8988T (cell line): ENCODE measurements at places on chromosomes 7 and 10.
A peak's percentile ranks its signal among the peaks of the same experiment; 100 is the strongest.

GRCh38 chr7:159141660-159142059 is 3.0 kb downstream of the VIPR2 start:
- no peak for DNase-seq

DNA sequence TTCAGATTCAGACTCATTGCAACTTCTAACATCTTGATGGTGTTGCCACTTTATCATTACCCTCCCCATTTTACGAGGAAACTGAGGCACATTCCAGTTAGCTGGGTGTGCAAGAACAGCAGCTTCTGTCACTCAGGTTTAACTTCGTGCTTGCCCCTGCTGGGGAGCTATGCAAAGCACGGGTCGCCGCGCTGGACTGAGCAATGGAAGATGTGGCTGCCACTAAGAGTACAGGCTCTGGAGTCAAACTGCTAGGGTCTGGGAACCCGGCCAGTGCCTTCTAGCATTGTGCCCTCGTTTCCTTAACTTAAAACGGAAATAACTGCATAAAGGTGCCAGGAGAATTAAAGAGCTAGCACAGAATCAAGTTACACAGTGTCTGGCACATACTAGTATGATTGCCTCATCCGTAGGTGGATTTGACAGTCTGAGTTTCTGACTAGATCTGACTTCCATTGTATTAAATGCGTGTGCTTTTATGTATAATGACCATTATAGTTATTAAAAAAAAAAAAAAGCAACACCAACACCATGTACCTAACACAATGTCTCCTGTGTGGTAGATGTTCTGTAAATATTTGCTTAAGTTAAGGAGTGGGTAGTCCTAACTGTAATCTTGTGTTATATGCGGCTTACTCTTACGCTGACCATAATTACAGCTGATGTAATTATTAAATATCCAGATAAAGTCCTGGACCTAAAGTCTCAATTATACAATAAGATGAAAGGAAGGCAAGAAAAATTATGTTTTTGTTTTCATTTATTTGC is 842 bp downstream of the ZNF22 start:
- DNase-seq = peak; percentile 47

DNA sequence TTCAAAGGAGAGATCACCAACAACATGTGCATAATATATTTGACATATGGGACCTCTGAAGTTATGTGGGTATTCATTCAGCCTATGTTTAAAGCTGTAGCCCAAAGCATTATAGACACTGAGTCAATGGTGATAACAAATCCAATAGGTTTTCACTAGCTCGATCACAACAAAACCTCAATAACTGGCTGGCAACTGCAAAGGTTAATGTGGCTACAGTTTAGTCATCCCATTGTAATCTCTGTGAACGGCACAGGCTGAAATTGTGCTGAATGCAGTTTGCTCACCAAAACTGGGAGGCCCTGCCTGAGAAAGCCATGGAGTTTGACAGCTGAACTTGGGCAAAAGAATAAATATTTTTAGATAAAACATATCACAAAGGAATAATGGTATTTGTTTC is 152.4 kb upstream of the ADO start:
- DNase-seq = no peak

DNA sequence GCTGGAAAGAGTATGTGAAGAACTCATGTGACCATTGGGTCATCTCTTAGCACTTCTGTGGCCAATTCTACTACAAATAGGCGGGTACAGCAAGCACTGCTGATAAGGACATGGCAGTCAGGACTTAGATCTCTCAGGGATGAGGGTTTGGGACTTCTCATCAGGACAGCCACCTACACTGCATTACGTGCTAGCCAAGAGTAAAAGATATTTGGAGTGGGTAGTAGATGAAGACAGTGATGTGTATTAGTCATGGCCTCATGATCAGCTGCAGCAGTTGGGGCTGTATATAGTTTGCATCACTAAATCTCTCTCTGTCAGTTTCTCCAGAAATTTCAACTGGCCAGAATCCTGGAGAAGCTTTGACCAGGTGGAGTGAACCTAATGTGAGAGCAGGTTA is 9.2 kb downstream of the TAS2R60 start:
- DNase-seq = no peak

DNA sequence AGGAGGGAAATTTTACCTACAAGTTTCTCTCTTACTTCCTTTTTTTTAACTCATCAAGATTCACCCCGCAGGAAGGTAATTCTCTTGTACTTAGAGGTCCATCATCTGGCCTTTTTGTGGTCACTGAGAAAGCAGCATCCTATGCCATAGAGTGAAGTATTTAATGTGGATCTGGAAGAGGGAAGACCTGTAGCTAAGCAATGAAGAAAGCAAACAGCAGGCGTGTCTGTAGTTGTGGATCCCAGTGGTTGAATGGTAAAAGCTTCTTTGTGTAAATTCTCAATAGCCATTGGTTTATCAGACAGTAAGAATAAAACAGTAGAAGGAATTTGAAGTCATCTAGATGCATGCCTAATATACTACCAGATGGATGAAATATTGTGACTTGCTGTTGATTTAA is 196.4 kb downstream of the ANKRD7 start:
- no peak for DNase-seq

GRCh38 chr7:155071121-155071651 is 1.1 kb downstream of the HTR5A start:
- no peak for DNase-seq

DNA sequence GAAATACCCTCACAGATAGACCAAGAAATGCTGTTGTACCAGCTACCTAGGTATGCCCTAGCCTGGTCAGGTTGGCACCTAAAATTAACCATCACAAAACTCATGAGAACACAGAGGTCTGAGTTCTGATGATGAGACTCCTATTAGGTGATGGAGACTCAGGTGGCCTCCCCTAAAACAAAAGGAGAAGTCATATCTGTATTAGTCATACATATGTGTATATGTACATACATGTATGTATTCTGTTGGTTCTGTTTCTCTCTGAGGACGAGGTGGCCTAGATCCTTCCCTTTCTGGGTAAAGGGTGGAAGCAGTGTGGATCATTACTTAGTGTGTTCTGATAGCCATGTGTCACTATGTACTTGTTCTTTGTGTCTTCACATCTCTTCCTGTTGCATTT is 207.2 kb upstream of the PRSS1 start:
- no peak for DNase-seq

- DNase-seq = no peak
Measured at GRCh38 chr7:120190109-120190508, 82.9 kb upstream of the KCND2 start.

- no peak for DNase-seq
Measured at GRCh38 chr10:14761372-14761771, 13.3 kb downstream of the FAM107B start.

- no peak for DNase-seq
Measured at GRCh38 chr10:6788231-6788630, 208.2 kb upstream of the PRKCQ start.

DNA sequence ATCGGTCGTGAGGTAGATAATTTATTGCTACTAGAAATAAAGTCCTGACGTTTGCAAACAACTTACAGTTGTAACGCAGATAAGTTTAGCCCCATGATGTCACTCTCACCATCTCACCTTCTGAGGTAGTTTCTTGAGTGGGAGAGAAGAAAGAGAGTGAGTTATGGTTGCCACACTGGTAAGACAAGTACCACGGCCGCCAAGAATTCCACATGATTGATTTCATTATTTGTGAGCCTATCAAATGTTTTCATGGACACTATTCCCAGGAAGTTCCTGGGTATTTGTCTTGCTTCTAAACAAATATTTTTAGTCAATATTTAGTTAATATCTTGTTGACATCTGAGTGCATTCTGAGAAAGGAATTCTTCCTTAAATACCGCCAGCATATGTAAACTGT is 339.4 kb upstream of the KIAA1217 start:
- DNase-seq = no peak

- DNase-seq = no peak
Measured at GRCh38 chr7:45176091-45176490, 18.5 kb downstream of the RAMP3 start.

- no peak for DNase-seq
Measured at GRCh38 chr7:156100086-156100485, 287.8 kb upstream of the SHH start.

DNA sequence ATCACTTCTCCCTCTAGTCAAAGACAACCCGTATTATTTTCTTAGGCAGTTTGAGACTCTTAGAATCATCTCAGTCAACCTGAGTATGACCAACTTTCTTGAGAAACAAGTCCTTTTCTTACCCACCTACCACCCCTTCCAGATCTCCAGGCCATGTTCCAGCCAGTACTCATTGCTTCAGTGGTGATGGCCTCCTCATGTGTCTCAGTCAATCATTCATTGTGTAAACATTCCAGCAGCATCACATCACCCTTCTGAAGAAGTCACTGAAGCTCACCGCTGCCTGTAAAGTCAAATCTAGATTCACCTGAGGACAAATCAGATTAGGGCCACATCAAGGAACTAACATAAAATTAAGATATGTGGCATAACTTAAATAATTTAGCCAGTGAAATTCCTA is 467.2 kb upstream of the NRP1 start:
- no peak for DNase-seq

- no peak for DNase-seq
Measured at GRCh38 chr10:114489521-114490310, 85.4 kb upstream of the AFAP1L2 start.

- no peak for DNase-seq
Measured at GRCh38 chr10:63987212-63987611, 466.0 kb downstream of the REEP3 start.

- DNase-seq = no peak
Measured at GRCh38 chr10:116538456-116538855, 7.3 kb upstream of the PNLIP start.

- DNase-seq = no peak
Measured at GRCh38 chr10:29470843-29471543, 163.8 kb downstream of the SVIL start.

DNA sequence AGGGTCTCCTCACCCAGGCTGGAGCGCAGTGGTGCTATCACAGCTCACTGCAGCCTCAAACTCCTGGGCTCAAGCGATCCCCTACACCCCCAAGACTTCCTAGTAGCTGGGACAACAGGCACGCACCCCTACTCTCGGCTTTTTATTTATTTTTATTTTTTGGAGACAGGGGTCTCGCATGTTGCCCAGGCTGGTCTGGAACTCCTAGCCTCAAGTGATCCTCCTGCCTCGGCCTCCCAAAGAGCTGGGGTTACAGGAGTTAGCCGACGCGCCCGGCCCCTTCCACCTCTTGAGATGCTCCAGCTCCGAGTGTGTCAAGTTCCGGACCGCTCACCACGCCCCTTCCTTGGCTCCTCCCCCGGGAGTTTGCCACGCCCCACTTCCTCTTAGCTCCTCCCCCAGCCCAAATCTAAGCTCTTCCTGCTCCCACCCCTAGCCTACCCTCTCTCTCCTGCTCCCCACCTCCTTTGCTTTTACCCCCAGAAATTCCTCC is 6.3 kb downstream of the NAT16 start:
- peak; percentile 70 for DNase-seq

DNA sequence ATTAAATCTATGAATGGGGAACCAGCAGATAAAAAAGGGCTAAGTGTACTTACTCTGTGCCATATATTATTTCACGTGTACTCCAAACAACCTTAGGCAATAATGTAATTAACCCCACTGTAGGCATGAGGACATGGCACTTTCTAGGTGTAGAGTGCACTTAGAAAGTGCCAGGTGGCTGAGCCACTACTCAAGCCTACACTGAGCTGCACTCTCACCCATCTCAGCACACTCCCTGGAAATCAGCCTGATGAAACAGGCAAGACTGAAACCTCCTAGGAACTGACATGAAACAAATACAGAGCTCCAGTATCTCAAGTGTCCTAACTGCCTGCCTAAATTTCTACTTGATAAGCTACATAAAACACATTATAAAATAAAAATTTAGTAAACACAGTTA is 147.4 kb downstream of the KMT2E start:
- no peak for DNase-seq

DNA sequence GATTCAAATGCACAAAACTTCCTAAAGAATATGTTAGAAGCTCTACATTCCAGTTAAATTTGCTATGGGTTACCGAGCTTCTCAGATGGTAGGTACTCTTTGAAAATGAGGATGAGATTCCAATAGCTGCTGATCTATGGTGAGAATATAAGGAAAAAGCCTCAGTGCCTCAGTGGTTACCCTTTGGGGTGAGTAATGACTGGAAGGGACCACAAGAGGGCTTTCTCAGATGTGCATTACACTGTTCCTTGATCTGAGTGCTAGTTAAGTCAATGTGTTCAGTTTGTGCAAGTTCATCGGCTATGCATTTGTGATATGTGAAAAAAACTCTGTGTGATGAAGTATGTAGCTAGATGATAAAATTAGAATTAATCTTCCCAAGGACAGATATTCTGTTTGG is 3.5 kb downstream of the NRCAM start:
- no peak for DNase-seq

GRCh38 chr10:92387289-92387940 is 96.4 kb downstream of the MARCHF5 start:
- DNase-seq = peak; percentile 36
